ENCODE measurements at places on chromosomes 1 and 21.

DNA sequence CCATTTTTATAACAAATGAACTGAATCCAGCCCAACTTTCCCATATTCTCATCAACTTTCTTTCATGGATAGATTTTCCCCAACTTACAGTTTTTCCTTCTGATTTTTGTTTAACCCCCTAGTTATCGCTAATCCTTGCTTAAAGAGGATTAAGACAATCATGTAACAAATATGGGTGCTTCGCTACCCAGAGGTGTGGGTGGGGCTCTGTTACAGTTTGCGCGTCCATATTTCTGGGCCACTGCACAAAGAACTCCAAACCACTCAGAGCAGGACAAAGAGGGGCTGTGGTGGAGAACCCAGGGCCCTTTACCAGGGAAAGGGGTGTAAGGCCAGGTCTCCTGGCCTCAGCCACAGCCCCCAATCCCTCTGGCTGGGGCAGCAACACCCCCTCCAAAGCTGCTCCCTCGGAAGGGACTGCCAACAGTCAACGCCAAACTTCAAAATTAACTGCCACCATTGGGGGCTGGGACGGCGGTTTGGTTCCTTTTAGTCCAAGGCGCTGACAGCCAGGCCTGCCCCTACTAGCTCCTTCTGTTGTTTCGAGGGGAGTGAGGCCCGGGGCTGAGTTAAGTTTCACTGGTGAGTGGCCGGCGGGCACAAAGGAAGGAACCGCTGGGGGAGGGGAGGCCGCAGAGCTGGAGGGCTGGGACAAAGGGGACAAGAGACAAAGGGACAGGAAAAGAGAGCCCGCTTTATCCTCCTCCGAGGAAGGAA lies 27.9 kb downstream of the SSBP3 start:
- no peak for DNase-seq

DNA sequence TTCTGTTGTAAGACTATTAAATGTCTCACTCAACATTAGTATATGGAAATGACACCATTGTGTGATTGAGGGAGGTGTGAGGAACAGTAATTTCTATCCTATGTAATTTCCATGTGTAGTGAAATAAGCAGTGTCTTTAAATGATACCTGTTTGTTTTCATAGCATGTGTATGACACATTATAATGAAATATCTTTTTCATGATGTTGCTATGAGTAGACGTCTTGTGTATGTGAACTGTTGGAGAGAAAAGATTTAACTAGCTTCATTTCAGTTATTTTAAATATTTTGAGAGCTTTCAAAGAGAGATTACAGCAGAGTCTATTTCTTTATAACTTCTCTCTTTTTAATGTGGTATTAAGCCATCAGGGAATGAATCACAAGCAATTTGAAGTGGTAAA lies 71.5 kb upstream of the QSOX1 start:
- DNase-seq, result no peak

- peak; percentile 54 for DNase-seq
Observed at GRCh38 chr1:226349801-226350518, 41.0 kb upstream of the LIN9 start.

DNA sequence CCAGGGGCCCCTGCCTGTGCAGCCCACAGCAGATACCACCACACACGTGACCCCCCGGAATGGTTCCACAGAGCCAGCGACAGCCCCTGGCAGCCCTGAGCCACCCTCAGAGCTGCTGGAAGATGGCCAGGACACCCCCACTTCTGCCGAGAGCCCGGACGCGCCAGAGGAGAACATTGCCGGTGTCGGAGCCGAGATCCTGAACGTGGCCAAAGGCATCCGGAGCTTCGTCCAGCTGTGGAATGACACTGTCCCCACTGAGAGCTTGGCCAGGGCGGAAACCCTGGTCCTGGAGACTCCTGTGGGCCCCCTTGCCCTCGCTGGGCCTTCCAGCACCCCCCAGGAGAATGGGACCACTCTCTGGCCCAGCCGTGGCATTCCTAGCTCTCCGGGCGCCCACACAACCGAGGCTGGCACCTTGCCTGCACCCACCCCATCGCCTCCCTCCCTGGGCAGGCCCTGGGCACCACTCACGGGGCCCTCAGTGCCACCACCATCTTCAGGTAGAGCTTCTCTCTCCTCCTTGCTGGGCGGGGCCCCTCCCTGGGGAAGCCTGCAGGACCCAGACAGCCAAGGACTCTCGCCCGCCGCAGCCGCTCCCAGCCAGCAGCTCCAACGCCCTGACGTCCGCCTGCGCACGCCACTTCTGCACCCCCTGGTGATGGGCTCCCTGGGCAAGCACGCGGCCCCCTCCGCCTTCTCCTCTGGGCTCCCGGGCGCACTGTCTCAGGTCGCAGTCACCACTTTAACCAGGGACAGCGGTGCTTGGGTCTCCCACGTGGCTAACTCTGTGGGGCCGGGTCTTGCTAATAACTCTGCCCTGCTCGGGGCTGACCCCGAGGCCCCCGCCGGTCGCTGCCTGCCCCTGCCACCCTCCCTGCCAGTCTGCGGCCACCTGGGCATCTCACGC lies 51.0 kb downstream of the COL18A1 start:
- no peak for DNase-seq

DNA sequence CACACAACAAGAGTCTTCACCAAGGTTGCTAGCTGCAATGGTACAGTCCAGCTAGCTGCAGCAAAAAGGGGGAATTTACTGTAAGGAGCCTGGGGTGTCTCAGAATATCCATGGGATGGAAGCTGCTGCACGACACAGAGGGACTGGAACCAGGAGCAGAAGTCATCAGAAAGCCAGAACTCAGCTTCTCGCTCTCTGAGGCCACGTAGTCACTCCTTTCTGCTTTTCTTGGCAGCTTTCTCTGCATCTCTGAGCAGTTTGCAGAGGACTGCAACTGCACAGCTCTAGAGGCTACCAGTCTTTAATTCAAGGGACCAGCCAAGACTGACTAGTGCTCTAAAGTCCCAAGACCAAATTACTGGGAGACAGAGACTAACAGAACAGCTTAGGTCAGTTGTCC lies 27.0 kb upstream of the IL10 start:
- DNase-seq, result no peak

GRCh38 chr21:29005696-29006095 lies 13.0 kb upstream of the LTN1 start:
- no peak for DNase-seq

DNA sequence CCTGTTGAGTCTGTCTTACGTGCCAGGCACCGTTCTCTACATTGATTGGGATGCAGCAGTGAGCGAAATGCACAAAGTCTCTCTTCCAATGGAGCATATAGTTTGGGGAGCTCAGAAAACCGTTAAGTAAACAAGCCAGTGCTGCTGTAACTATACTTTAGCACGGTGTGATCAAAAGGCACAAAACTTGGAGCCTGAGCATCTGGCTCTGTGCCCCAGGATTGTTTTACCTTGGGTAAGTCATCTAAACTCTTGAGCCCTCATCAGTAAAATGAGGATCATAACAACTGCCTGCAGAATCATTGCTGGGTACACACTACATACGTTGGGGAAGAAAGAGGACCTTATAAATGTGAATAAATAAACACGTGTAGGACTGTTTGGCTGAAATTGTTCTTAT lies 1.8 kb downstream of the HHIPL2 start:
- peak; percentile 11 for DNase-seq

DNA sequence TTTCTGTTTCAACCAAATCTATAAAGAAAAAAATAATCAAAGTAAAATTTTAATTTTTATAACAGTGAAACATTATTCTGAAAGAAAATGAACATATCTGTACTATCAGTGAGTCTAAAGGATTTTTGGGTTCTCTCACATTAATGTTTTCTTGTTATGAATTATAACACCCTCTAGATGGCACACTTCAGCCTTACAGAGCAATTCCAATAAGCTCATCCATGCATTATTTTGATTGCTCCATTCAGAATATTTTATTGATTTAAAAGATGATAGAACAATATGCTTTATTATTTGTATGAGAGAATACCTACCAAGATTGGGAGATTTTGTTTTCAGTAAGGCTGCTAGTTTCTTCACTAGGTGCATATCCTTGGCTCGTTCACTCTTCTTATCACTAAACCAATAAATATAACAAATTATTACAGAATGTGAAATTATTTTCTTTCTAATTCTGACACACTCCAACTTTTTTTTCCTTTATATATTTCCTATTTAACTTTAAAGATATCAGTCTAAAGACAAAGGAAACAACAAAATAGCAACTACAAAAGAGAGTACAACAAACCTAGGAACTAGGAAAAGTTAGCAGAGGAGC lies 82.4 kb downstream of the RAB3GAP2 start:
- peak; percentile 6 for DNase-seq

DNA sequence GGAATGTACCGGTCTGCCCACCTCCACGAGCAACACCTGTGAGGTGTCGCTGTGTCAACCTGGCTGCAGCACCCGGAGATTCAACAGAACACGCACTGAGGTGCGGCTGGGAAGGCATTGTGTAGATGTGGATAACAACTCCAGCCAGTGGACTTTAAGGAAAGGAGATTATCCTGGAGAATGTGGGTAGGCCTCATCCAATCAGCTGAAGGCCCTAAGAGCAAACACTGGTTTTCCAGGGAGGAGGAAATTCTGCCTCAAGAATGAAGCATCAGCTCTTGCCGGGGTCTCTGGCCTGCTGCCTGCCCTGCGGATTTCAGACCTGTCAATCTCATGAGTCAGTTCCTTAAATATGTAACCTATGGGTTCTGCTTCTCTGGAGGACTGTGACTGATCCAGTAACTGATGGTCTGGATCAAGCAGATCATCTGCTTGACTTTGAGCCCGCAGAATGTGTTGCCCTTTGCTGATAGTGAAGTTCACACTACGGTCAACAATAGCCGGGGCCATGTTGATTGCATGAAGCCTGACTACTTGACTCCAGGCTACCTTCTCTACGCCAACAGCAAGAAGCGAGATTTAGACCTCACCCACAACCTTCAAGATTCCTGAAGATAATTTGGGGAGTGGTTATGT lies 15.9 kb upstream of the PRDM15 start:
- no peak for DNase-seq

Data from foreskin fibroblast (primary cell).